ENCODE measurements at places on chromosomes 1 and 21.
A peak's percentile ranks its signal among the peaks of the same experiment; 100 is the strongest.

GRCh38 chr1:13706046-13706445, 6.1 kb downstream of the PRDM2 start:
- no peak for DNase-seq

GRCh38 chr1:109535971-109536491, 3.6 kb upstream of the GPR61 start:
- no peak for DNase-seq

DNA sequence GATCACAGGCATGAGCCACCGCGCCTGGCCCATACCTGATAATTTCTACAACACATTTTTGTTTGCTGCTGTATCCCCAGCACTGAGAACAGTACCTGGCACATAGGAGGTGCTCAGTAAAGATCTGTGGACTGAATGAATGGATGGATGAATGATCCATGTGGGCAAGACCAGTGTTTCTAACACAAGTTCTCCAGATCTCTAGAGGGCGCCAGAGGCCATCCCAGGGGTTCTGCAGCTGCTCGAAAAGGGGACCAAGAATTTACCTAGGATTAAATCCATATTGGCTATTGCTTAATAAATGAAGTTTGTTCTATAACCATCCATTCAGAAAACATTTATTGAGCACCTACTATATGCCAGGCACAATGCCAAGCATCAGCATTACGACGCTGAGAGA, 167.7 kb downstream of the ACTL8 start:
- peak; percentile 2 for DNase-seq

DNA sequence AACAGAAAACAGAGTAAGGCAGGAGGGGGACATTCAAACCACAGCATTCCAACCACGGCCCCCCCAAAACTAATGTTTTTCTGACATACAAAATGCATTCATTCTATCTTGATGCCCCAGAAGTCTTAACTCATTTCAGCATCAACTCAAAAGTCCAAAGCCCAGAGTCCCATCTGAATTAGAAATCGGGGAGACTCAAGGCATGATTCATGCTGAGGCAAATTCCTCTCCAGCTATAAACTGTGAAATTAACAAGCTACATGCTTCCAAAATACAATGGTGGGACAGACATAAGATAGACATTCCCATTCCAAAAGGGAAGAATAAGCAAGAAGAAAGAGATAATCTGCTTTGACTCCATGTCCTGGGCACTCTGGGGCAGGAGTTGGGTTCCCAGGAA, 73.9 kb downstream of the KCNJ15 start:
- no peak for DNase-seq

DNA sequence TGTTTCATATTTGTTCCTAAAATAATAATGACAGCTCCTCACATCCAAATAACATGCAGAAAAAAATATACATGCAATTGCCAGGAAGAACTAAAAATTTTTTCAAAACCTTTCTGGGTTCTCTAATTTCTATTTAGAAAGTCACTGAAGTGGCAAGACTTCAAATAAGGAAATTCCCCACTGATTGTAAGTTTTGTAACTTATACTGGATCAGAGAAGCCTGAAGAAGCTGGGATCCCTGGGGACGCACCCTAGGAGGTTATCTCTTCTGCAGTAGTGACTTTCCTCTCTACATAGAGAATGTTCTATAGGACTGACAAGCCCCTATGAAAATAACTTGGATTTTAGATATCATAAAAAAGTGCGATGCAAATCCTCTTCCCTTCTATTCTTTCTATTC, 182.6 kb downstream of the MRPL39 start:
- DNase-seq = no peak

- no peak for DNase-seq
These were observed 9.5 kb upstream of the PLEKHM2 start for GRCh38 chr1:15674386-15675159.

DNA sequence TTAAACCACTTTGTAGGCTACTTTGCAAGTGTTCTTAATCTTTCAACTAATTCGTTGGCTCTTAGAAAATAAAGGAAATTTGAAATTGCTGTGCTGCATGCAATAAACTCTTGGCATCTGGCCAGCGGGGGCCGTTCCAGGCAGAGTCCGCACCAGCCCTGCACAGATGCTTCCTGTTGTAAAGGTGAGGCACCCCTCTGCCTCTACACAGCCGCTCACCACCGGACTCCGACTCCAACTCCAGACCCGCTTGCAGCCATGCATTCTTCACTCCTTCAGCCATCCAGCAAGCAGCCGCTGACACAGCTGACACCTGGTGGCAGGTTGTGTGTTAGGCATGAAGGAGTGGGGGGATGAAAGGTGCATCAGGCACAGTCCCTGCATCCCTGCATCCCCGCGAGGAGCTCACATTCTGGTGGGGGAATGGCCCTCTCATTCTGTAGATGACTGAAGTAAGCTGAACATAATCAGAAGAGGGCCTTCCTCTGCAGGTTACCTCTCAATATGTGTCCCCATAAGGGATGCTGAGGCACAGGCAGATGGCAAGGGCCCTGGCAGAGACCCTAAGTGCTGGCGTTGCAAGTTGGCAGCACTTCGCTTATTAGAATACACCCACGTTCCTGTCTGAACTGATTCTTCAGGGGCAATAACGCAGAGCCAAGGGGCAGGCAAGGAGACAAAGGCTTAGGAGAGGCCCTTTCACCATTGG, 56.8 kb downstream of the GLIS1 start:
- no peak for DNase-seq

DNA sequence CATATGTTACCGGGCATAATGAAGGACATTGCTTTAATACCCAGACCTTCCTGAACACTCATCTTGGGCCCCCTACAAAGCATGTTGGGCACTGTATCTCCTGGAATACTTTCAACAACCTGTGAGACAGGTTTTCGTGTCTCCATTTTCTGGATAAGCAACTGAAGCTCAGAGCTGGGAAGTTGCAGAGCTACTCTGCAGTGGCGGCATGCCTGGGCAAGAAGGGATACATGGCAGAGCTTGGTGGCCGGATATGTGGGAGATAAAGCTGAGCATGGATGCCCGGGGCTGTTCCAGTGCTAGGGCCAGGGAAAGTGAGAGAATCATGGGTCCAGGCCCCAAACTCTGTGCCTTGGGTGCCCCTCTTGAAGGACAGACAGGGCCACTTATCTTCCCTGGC, 71.6 kb upstream of the KCND3 start:
- no peak for DNase-seq

- DNase-seq = no peak
These were observed 343.9 kb upstream of the DPYD start for GRCh38 chr1:98264727-98265126.

DNA sequence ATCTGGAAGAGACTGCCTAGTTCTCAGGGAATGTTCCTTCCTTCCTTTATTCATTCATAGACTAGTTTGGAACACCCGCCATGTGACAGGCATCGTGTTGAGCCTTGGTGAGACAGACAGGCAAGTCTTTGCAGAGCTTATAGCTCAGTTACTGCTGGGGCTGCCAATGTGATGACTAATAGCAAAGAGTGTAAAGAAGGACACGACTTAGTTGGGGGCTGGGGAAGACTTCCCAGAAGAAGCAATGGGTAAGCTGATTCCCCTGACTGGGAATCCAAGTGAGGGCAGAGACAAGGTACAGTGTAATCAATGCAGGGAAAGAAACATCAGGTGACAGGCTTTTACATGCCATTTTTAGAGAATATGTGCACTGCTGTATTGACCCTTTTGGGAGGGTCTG, 51.2 kb downstream of the TENT5C start:
- DNase-seq = no peak

GRCh38 chr1:14887764-14888350, 265.7 kb upstream of the TMEM51 start:
- DNase-seq = no peak

Data from SHP77 treated with DMSO at 0.1 percent for 48 hours (cell line).